ENCODE measurements at places on chromosomes 2 and 18.

GRCh38 chr2:113342650-113343049, 63.9 kb upstream of the PAX8 start:
- DNase-seq, result no peak

- peak; percentile 96 for DNase-seq
These were observed 88.2 kb downstream of the PLB1 start for GRCh38 chr2:28583899-28584553.

GRCh38 chr2:240182476-240182875, 42.0 kb upstream of the OTOS start:
- no peak for DNase-seq

DNA sequence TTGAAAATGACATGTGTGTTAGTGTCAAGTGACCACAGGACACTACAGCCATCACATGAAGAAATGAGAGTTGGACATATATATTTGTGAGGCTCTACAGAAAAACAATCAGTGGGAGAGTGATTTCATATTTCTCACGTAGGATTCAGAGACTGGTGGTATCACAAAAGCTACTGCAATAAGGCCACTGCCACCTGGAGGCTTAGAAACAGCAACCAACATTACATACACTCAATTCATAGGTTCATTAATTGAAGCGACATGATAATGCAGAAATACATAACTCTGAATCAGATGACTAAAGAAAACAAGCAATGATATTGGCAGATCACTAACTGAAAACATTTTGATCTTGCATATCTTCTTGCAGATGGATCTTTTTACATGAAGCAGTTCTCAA, 248.1 kb upstream of the KLHL14 start:
- no peak for DNase-seq
